ENCODE measurements at places on chromosomes 12 and 14. TPM values are rescaled to one million over a fixed set of nuclear protein-coding genes. Genes with fewer than 3 reads are reported as not detected.

- no peak overlapping the region for H3K27ac ChIP-seq
- peaks cover 6% of the 10 kb centered on the region for H3K27me3 ChIP-seq
- peaks cover 20% of the 10 kb centered on the region for H3K4me1 ChIP-seq
- H3K36me3 ChIP-seq = no peaks in the 10 kb centered on the region
Observed at GRCh38 chr12:122006186-122006926, 15.3 kb upstream of the BCL7A start.

DNA sequence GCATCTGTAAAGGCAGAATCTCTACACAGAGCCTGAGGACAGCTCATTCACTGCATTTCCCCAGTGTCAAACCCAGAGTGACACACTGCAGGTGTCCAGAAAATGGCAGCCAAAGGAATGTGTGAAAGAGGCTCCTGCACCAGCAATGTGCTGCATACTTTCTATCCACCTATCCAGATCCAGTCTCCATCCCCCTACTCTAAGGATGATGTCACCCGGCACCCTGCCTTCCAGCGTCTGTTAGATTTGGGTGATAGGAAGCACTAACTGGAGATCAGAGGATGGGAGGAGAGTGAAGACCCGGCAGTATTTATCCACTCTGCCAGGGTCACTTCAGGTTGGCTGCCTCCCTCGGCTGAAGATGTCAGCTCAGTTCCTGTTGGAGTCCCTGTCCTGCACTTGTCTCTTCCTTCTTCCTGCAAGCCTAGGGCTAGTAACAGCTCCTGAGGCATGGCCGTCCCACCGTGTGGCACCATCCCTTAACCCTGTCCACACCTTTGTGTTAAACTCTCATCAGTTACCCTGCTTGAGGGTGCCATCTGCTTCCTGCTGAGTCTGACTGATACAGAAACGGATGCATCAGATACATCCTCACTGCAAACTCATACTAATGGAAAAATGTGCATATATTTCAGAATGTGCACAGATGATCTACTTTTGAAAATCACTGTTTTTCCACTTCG, 13.0 kb upstream of the GPR68 start:
- peak overlapping the region; percentile 57 for H3K27ac ChIP-seq
- H3K27me3 ChIP-seq = peaks cover 28% of the 10 kb centered on the region
- no peak overlapping the region for H3K4me3 ChIP-seq
- H3K36me3 ChIP-seq = peaks cover 3% of the 10 kb centered on the region
- peaks cover 87% of the 10 kb centered on the region for H3K4me1 ChIP-seq

DNA sequence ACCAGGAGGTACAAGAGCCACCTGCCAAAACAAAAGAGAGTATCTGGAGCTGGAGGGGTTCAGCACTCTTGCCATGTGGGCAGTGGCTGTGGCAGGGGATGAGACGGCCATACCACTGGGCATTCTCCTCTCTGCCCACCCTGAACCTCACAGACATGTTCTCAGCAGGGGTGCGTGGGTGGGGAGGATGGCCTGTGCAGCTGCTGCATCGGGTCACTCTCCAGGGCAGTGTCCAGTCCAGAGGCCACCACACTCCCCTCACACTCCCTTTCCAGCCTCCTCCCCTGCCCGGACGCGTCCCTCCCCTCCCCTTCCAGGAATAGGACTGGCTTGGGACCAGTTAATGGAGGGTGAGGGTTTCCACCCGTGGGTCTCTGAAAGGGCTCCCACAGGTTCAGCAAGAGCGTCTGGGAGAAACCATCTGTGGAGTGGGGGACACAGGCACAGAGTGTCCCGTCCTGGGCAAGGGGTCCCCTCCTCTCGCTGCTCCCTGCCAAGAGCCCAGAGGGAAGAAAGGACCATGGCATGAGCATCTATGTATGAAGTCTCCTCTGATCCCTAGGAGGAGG, 501 bp downstream of the C1R start:
- H3K27ac ChIP-seq = peak overlapping the region; percentile 88
- no peak for DNase-seq
- no peaks in the 10 kb centered on the region for H3K36me3 ChIP-seq
- peak overlapping the region; percentile 86 for H3K4me3 ChIP-seq

DNA sequence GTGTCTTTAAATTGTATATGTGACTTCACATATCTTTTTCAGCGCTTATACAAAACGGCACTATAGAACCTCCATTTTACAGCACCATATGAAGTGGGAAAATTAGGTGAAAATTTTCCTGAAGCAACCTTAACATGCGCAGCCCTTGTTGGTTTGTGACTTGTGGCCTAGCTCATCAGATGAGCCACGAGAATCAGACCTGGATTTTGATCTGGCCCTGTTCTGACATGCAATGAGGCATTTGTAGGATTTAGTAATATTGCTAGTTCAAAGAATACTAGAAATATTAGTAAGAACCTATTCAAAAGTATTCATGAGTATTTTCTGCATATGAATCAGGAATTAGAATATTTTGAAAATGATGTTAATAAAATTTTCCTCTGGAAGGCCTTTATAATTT, 2.9 kb downstream of the CDKN1B start:
- H3K27ac ChIP-seq = peak overlapping the region; percentile 97
- H3K36me3 ChIP-seq = peaks cover 20% of the 10 kb centered on the region
- no peak for DNase-seq
- H3K4me1 ChIP-seq = peaks cover 68% of the 10 kb centered on the region

DNA sequence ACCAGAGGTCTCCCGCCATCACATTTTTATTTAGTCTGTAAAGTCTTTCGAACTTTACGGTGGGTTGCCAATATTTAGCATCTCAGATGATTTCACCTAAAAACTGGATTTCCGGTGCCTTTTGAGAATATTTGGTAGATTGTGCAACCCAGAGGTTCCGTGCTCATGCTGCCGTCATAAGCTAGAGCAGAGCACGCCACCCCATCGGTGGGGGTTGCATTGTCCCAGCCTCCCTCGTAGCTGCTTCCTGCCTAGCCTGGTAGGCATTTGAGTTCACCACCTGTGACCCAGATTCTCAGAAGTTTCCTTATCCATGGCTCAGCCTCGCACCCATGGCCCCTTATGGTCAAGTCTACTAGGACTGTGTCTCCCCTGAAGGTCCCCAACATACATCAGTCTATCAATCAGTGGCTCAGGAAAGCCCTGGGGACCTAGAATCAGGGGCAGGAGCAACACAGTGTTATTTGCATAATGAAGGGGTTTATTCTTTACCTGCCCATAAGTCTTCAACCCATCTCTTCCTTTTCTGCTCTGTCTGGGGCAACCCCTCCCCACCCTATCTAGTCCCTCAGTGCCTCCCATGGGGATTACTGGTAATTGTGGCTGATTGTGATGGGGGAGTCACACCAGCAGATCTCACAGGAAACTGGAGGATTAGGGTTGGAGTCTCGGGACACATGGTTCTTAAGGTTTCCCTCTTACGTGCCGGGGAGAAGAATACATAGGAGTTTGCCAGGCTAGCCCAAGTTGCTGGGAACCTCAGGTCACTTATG, 152.3 kb downstream of the PHETA1 start:
- H3K36me3 ChIP-seq = no peaks in the 10 kb centered on the region
- no peak overlapping the region for H3K4me3 ChIP-seq
- no peaks in the 10 kb centered on the region for H3K4me1 ChIP-seq
- H3K27ac ChIP-seq = no peak overlapping the region
- no peak for DNase-seq

DNA sequence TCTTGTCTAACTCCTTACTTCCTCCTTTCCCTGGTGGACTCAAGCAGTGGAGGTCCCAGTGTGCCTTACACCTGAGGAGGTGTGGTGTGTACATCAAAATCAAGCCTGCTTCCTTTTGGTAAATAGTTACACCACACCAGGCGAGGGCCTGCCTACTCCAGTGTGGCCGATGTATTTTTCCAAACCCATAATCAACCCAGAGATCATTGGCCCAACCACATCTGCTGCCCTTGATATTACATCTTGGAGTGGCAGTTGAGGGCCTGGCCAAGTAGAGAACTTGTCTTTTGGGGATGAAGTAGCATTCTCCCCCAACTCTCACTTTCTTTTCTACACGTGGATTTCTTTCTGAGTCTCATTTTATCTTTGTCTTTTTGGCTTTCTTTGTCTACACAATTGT, 187.4 kb downstream of the EFCAB11 start:
- H3K4me1 ChIP-seq = peaks cover 19% of the 10 kb centered on the region
- no peaks in the 10 kb centered on the region for H3K27me3 ChIP-seq
- H3K27ac ChIP-seq = peak overlapping the region; percentile 12
- no peak for DNase-seq
- H3K36me3 ChIP-seq = no peaks in the 10 kb centered on the region

GRCh38 chr12:69204191-69204590, 35.2 kb upstream of the CPSF6 start:
- H3K4me1 ChIP-seq = no peaks in the 10 kb centered on the region
- no peak overlapping the region for H3K27ac ChIP-seq
- peaks cover 15% of the 10 kb centered on the region for H3K36me3 ChIP-seq
- no peak for DNase-seq

GRCh38 chr14:56271970-56272369, 153.8 kb downstream of the PELI2 start:
- no peaks in the 10 kb centered on the region for H3K27me3 ChIP-seq
- DNase-seq = no peak
- no peak overlapping the region for H3K4me3 ChIP-seq
- H3K36me3 ChIP-seq = no peaks in the 10 kb centered on the region

DNA sequence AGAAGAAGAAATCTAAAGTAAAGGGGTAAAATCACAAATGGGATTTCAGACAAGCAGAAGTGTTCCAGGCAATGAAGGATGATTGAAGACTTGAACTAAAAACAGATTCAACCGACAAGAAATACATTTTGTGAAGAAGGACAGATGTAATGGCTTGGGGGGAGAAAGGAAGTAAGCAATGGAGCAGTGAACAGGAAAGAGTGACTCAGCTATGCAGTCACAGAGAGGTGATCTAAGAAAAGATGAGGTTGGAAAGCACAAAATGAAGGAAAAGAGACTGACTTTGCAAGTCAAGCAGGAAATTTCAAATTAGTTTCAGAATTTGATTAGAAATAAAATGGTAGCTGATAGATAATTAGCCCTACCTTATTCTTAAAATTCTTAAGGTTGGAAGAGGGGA, 66.5 kb downstream of the PUS7L start:
- H3K4me1 ChIP-seq = no peaks in the 10 kb centered on the region
- peaks cover 4% of the 10 kb centered on the region for H3K27me3 ChIP-seq
- DNase-seq = no peak

- H3K27me3 ChIP-seq = peaks cover 11% of the 10 kb centered on the region
- no peak overlapping the region for H3K27ac ChIP-seq
- no peak for DNase-seq
- no peaks in the 10 kb centered on the region for H3K36me3 ChIP-seq
- H3K4me1 ChIP-seq = no peaks in the 10 kb centered on the region
- H3K4me3 ChIP-seq = no peak overlapping the region
Observed at GRCh38 chr12:120670667-120671066, 16.3 kb upstream of the MLEC start.

GRCh38 chr14:102439556-102439955, 70.0 kb downstream of the ANKRD9 start:
- no peaks in the 10 kb centered on the region for H3K27me3 ChIP-seq
- no peak overlapping the region for H3K27ac ChIP-seq
- peaks cover 16% of the 10 kb centered on the region for H3K36me3 ChIP-seq
- no peak for DNase-seq

DNA sequence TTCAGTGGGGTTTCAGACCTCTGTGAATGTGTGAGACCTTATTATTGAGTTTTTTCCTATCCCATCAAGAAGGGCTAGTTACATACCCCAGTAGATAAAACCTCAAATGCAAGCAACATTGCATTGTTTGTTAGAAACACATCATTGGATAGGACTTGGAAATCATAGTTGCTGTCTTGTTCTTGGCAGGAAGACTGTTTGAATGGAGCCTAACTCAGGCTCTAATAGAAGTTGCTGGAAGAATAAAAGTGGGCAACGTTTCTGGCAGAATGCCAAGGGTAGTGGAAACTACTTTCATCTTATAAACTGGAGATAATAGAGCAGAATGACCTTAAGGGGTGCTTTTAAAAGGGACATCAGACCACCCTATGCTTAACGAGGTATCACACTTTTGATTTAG, 9.9 kb upstream of the PTHLH start:
- no peak for DNase-seq
- no peak overlapping the region for H3K4me3 ChIP-seq
- H3K36me3 ChIP-seq = no peaks in the 10 kb centered on the region
- no peak overlapping the region for H3K27ac ChIP-seq

DNA sequence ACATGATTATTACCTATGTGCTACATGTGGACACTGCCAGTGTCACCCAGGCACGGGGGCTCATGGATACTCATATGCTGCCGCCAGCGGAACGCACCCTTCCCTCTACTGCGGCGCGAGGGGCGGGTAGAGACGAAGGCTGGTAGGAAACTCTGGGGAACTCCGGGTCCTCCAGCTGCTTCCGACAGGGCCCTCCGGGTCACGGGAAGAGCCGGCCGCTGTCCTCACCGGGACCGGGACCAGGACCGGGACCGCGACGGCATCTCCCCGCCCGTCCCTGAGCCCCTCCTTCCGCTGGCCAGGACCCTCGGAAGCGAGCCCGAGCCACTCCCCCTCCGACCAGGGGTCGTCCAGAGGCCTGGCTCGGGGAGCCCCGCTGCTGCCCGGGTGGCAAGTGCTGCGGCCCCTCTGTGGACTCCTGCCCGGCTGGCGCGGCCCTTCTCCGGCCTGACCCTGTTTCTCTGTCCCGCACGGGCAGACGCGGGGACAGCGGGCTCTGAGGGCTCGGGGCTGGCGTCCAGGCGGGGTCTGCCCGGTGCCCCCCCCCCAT, 209.6 kb downstream of the ADGRD1 start:
- H3K36me3 ChIP-seq = no peaks in the 10 kb centered on the region
- no peak for DNase-seq
- no peak overlapping the region for H3K4me3 ChIP-seq
- H3K27ac ChIP-seq = no peak overlapping the region

DNA sequence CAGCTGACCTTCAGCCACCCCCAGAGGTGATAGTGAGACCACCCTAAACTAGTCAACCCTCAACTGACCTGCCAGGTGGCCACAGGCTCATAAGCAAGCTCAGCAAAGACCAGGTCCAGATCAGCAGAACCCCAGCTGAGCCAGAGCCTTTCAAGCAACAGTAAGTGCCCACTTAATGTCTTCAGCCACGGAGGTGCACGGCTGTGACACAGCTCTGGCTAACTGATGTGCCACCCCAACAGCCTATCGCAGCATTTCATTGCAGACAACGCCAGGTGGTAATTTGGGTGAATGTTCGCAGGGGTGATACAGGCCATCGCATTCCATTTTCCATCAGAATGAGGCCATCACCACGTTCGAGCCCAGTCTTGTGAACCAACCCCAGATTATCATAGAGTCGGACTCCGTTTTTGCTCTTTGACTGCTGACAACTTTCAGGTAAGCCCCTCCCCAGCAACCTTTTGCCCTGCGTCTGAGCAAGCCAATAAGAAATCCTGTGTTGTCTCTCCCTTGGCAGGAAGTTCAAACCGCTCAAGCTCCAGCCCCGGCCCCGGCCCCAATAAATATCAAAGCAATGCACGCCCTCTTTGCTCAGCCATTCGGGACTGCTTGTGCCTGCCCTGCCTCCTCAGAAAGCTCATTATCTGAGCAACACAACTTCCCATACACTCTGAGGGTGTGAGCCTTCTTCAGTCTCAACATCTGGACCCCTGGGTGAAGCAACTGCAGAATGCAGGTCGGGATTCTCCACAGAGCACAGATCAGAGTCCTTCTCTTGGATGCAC, 44.4 kb downstream of the JAG2 start:
- H3K36me3 ChIP-seq = no peaks in the 10 kb centered on the region
- no peak for DNase-seq
- H3K27ac ChIP-seq = no peak overlapping the region
- H3K4me1 ChIP-seq = no peaks in the 10 kb centered on the region

Gene SERPINA9
- not detected for polyA plus RNA-seq

Gene MBIP
- polyA plus RNA-seq = 14.9 TPM

Gene AQP6
- polyA plus RNA-seq = not detected

Gene ACOT6
- 0.19 TPM for polyA plus RNA-seq

Gene CLEC4D
- not detected for polyA plus RNA-seq

Gene EMC9
- polyA plus RNA-seq = 14.2 TPM

Gene SMCO3
- polyA plus RNA-seq = not detected
